ENCODE measurements at places on chromosomes 7 and 10. TPM values are rescaled to one million over a fixed set of nuclear protein-coding genes. Genes with fewer than 3 reads are reported as not detected.

Gene ZCWPW1
- 9.3 TPM for polyA plus RNA-seq

GRCh38 chr10:117164592-117165537 is 26.8 kb upstream of the VAX1 start:
- DNase-seq = no peak

GRCh38 chr7:88095-88926 is 104.1 kb upstream of the FAM20C start:
- no peak for DNase-seq

Gene MORN4
- polyA plus RNA-seq = 14.7 TPM

DNA sequence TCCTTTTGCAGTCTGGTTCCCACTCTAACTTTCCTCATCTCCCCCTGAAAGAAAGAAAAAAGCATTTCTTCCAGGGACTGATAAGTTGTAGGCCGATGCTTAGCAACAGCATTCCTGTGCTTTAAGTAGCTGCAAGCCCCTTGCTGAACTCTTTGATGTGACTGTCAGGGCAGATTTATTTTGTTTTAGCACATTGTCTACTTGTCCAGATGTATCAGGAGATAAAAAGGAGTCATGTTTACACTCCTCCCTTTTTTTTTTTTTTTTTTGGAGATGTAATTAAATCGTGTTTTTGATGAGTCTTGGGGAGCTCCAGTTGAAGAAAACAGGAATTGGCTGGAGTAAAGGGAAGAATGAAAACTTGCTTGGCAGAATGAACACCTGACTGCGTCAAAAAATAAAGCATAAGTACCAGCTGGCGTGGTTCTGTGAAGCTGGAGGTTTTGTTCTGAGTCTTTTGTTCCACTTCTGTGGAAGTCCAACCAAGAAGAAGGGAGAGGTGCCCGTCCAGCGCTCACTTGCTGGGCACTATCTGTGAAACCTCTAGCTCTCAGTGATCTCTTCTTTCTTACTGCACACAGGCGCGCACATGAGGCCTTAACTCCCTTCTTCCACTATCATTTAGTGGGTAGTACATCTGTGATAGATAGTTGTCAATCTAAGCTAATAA is 871.7 kb downstream of the LRMDA start:
- DNase-seq = peak; percentile 67

Gene EN2
- polyA plus RNA-seq = not detected

GRCh38 chr10:63515002-63515763 is 6.0 kb upstream of the REEP3 start:
- no peak for DNase-seq

- no peak for DNase-seq
Observed at GRCh38 chr10:13820119-13820963, 233.6 kb downstream of the PRPF18 start.

- DNase-seq = no peak
Observed at GRCh38 chr7:4711634-4712033, 29.5 kb downstream of the FOXK1 start.

GRCh38 chr10:132185601-132186487 is 904 bp upstream of the DPYSL4 start:
- DNase-seq = peak; percentile 26

DNA sequence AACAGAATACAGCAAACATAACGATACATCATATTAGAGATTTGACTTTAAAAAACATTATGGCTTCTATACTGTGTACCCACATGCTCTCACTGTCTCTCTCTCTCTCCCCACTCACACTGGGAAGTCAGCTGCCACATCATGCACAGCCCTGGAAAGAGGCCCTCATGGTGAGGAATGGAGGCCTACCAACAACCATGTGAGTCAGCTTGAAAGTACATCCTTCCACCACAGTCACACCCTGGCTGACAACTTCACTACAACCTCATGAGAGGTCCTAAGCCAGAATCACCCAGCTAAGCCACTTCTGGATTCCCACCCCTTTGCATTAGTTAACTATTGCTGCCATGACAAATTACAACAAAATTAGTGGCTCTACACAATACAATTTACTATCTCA is 23.3 kb upstream of the GPR22 start:
- no peak for DNase-seq

GRCh38 chr10:127886371-127887051 is 6.2 kb downstream of the CLRN3 start:
- no peak for DNase-seq

Gene IGF2BP3
- polyA plus RNA-seq = 69.8 TPM

DNA sequence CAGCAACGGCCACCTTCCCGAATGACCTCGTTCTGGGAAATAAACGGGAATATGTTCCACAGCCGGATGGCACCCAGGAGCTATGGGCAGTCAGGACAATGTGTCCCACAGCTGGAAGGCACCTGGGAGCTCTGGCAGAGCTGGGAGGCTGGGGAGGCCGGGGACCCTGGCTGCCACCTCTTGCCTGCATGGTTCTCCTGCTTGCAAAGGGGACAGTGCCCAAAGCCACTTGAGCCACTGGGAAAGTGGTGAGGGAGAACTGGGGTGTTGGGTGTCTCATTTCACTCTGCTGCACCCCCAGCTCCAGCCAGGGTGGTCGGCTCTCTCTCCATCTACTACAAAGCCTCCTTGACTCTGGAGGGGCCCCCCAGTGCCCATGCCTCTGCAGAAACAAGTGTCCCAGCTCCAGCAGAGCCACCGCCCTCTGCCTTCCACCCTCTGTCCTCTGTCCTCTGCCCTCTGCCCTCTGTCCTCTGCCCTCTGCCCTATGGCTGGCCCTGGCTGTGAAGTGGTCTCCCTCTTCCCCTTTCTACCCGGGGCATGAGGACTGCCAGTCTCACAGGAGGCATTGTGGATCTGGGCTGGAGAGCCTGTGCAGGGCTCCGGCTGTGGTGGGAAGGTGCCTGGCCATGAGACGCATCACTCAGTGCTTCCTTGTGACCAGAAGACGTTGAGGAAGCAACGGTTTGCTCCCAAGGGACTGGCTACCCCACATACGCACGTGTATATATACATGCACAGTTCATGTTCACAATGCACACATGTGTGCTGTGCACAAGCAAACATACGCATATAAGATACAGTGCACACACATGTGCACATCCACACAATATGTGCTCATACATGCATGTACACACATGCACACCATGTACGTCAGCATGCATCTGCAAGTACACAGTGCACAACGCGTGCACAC is 21.5 kb upstream of the INPP5A start:
- no peak for DNase-seq

DNA sequence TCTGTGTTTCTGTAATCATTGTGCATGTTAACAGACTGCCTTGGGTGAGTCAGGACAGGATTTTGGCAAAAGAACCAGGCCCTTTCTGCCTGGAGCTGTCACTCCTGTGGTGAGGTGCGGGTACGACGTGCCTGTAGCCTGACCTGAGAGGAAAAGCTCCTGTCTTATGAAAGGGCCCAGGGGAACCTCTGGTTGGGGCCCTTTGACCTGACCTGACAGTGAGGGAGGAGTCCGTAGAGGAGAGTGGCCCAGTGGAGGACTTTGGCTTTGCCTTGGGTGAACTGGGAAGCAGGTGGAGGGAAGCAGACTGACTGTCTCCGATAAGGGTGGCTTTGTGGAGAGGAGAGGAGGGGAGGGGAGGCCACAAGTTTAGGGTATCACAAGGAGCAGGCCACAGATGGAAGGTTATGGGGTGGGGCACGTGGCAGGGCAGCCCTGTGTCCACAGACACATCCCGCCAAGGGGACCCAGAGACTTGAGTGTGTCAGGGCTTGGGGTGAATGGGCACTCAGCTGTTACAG is 6.9 kb downstream of the PFKP start:
- DNase-seq = no peak

- DNase-seq = no peak
Observed at GRCh38 chr7:42869131-42870020, 42.5 kb downstream of the C7orf25 start.

- DNase-seq = no peak
Observed at GRCh38 chr7:108455551-108455997, 662 bp downstream of the NRCAM start.

Gene TRIM56
- 28.0 TPM for polyA plus RNA-seq

- no peak for DNase-seq
Observed at GRCh38 chr10:97200616-97201015, 14.9 kb upstream of the SLIT1 start.

DNA sequence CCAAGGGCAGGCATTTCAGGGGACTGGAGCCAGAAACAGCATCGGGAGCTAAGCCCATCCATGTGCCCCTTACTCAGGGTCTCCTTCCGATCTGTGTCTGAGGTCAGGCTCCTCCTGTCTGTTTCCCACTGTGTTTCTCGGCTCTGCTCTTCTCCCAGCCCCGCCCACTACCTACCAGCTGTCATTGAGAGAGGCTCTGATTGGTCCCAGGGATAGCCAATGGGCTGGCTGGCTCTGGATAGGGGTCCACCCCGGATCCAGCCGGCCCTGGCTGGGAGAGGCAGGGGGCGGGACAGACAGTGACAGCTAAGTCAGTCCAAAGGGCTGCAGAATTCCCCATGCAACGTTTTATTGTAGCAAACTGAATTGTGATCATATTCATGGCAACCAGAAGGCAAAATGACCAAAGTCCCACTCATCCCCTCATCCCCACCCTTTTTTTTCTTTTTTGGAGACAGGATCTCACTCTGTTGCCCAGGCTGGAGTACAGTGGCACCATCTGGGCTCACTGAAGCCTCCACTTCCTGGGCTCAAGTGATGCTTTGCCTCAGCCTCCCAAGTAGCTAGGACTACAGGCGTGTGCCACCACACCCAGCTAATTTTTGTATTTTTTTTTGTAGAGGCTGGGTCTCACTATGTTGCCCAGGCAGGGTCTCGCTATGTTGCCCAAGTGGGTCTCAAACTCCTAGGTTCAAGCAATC is 76.3 kb downstream of the CLIP2 start:
- DNase-seq = peak; percentile 18

Gene ITPRID1
- polyA plus RNA-seq = 0.08 TPM

DNA sequence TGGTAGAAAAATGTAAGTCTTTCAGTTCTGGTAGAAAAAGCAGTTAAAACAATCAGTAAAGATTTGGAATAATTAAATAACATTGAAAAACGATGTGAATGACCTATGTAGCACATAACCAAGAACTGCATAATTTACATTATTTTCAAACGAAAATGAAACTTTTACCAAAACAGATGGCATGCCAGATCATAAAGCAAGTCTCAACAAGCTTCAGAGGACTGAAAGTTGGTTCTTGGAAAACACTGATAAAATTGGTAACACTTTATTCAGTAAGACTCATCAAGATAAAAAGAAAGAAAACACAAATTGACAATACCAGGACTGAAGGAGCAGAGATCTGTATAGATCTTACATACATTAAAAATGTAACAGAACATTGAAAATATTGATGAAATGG is 92.8 kb downstream of the VIPR2 start:
- DNase-seq = no peak

DNA sequence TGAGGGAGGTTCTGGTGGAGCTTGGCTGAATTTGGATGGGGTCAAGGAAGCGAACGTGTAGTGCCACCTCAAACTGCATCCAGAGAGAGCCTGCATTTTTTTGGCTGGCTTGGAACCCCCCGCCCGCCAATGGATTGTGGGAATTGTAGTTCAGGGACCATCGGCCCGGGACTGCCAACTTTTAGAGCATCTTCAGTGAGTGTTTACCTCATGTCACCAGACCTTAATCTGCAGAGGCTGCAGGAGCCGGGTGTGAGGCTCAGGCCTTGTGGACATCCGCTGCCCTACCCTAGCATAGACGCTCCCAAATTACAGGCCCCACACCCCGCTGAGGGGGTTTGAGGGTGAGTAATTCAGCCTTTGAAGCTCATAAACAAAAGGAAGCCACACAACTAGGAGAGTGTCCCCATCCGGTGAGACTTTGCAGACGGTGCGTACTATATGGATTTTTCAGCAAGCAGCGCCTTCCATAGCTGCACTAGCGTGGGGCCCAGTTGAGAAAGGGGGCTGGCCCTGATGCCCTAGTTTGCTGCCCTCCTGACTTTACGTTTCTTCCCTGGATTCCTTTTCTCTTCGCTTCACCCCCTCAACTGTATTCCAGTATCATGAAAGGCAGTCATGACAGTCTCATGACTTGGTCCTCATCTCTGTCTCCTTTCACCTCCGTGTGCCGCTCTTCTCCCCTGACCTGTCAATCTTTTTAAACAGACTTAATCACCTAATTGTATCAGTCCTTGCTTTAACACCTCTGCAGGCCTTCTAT is 717 bp downstream of the CNPY4 start:
- peak; percentile 71 for DNase-seq

- no peak for DNase-seq
Observed at GRCh38 chr7:44104860-44105771, 971 bp downstream of the AEBP1 start.

DNA sequence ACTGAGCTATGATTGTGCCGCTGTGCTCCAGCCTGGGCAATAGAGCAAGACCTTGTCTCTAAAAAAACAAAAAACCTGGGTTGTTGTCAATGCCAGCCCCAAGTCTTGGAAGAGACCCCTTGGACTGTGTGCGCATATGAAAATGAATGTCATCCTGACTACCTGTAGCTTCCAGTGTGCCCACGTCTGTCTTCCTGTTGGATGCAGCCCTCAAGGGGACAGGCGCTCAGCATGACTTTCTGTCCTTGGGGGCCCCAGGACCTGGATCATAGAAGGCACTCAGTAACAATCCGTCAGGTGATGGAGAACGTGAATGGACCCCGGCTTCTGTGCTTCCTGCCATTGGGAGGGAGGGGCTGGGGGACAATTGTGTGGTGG is 9.0 kb downstream of the PRF1 start:
- no peak for DNase-seq

DNA sequence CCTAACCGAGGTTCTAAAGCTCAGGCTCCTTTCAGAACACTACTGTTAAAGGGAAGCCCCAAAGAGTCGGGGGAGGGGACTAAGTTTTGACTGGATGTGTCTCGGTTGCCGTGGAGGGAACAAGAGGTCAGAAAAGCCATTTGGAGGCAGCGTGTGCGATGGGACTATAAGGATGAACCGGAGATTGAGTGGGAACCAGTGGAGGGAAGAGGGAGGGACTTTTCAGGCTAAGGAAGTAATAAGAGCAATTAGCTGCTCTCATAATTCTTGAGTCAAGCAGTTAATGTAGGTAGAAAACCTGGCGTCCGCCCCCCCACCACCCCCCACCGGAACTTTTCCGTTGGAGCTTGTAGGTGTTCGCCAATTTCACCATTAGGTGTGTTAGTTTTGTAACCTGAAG is 491 bp upstream of the AKAP9 start:
- DNase-seq = no peak

DNA sequence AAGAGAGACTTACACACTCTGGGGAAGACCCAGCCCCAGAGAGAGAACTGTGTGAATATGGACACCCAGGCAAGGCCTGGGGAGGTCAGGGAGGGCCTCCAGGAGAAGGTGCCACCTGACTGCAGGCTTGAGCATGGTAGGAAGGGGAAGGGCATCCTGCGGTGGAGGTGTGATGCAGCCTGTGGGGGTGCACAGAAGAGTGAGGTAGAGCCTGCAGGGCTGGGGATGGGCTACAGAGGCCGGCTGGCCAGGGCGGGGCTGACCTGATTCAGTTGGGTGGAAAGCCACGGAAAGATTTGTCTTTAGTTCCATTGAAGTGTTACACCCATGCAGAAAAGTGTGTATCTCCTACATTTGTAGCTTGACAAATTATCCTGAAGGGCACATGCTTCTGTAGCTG is 47.6 kb downstream of the ZMIZ1 start:
- DNase-seq = no peak

GRCh38 chr10:8159341-8160165 is 105.1 kb downstream of the GATA3 start:
- no peak for DNase-seq

Gene ECD
- polyA plus RNA-seq = 30.7 TPM
